ENCODE measurements at places on chromosomes 2 and 18. TPM values are rescaled to one million over a fixed set of nuclear protein-coding genes. Genes with fewer than 3 reads are reported as not detected.
A peak's percentile ranks its signal among the peaks of the same experiment; 100 is the strongest.

DNA sequence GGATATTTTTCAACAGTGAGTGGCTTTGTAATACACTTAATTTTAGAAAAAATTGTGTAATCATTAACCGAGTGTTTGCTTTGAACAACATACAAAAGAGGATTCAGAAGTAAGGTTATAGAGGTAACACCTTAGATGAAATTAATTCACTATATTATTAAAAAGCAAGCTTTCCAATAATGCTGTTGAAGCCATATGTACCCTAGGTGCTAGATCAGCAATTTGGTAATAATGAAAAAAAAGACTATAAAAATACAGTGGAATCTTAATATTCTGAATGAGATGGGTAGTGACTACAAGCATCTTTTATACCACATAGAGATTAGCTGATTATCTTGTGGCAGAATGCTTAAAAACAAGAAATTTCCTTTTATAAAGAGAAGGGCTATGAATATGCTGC lies 115.1 kb upstream of the FAM136A start:
- DNase-seq: no peak

- DNase-seq: peak; percentile 45
These were observed 22.3 kb downstream of the KLF7 start for GRCh38 chr2:207143215-207144172.

- DNase-seq: peak; percentile 43
These were observed 629 bp downstream of the PRELID3A start for GRCh38 chr18:12408247-12408869.

The LNPK gene
- total RNA-seq: 38.0 TPM

- DNase-seq: no peak
These were observed 8.4 kb downstream of the COL6A3 start for GRCh38 chr2:237405605-237406004.

The XIRP2 gene
- total RNA-seq: 0.23 TPM

GRCh38 chr2:191253476-191253875 lies 8.3 kb downstream of the MYO1B start:
- no peak for DNase-seq

- no peak for DNase-seq
These were observed 8.7 kb upstream of the PSD4 start for GRCh38 chr2:113164930-113165585.

The KANSL3 gene
- 41.2 TPM for total RNA-seq

- DNase-seq: no peak
These were observed 221.5 kb upstream of the SLC35G4 start for GRCh38 chr18:11387880-11388279.

GRCh38 chr2:191638079-191638801 lies 39.7 kb upstream of the NABP1 start:
- DNase-seq: no peak

The LBX2 gene
- total RNA-seq: 1.6 TPM

The TXNDC2 gene
- 0.18 TPM for total RNA-seq

GRCh38 chr2:146917431-146918042 lies 927.3 kb upstream of the ACVR2A start:
- no peak for DNase-seq

The CRACDL gene
- total RNA-seq: 15.2 TPM

DNA sequence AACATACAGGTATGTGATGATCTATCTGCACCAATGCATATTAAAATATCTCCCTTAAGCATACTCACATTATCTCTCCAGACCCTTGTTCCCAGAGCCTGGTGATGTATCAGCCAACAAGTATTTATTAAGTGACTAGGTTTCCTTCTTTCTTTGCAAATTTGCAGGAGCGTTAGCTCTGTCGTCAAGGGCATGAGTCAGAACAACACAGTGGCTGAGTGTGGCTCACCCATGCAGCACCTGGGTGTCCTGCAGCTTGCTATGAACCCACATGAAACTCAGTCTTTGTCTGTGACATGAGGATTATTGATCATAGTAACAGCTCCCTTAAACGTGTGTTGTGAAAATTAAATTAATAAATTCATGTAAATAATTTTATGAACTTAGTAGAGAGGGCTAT lies 96.6 kb downstream of the PIEZO2 start:
- no peak for DNase-seq

DNA sequence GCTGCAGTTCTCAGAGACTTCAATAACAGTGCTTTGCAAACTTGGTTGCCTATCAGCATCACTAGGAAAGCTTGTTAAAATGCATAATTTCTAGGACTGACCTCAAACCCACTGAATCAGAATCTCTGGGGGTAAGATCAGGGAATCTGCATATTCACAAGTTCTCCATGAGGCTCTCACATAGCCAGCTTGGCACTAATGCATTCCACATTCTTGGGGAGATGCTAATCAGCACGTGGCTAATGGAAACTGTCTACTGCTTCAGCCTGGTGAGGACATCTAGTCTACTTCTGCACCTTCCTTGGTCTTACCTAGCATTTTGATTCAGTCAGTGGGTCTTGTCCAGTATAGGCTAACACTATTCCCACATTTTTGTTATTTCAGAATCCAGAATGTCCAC lies 56.3 kb downstream of the RBKS start:
- DNase-seq: no peak

DNA sequence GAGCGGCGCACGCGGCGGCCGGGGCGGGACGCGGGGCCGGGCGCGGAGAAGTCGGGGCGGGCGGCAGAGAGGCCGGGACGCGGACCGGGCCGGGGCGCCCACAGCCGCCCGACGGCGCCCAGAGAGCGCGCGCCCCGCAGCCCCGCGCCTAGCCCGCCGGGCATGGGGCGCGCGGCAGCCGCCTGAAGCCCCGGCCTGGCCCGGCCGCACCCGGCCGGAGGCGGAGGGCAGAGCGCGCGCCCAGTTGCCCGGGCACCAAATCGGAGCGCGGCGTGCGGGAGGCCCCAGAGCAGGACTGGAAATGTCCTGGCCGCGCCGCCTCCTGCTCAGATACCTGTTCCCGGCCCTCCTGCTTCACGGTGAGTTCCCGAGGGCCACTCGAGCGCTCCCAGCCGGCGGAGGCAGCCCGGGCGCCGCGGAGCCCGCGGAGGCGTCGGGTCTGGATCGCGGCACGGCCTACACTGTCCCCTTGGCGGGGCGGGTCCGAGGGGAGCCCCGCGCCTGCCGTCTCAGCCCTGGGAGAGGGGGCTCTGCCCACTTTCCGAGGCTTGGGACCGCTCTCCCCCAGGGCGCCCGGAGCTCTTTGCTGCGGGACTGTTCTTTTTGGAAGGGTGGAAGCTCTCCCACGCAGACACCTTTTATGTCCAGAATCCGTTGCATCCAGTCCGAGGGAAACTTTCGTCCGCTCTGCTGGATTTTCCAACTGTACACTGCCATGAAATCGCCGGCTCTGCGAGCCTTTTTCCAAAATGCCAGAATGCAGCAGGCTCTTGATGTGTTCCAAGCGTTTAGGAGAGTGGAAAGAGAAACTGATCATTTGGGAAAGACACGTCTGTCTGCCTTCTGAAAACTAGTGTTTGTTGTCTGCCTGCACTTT lies 484 bp downstream of the APCDD1 start:
- DNase-seq: no peak

The ZFP36L2 gene
- 112 TPM for total RNA-seq

DNA sequence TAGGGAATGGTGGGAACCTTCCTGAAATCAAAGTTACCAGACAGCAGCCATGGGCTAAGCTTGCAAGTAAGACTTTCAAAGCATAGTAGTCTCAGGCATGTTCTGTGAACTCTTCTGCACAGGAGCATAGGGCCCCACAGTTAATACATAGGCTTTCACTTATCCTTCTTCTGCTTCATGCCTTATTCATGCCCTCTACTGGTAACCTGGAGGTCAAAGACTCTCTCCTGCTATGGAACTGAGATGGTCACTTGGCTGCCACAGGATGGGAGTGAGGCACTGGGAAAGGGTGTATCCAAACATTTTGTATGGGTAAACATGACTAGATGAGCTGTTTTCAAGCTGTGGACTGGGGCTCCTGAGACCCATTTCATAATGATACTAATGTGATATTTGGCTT lies 49.1 kb upstream of the ZNF638 start:
- no peak for DNase-seq
